NCI-H1417 treated with DMSO at 0.1 percent for 48 hours (cell line): ENCODE measurements at places on chromosomes 6 and 20.

DNA sequence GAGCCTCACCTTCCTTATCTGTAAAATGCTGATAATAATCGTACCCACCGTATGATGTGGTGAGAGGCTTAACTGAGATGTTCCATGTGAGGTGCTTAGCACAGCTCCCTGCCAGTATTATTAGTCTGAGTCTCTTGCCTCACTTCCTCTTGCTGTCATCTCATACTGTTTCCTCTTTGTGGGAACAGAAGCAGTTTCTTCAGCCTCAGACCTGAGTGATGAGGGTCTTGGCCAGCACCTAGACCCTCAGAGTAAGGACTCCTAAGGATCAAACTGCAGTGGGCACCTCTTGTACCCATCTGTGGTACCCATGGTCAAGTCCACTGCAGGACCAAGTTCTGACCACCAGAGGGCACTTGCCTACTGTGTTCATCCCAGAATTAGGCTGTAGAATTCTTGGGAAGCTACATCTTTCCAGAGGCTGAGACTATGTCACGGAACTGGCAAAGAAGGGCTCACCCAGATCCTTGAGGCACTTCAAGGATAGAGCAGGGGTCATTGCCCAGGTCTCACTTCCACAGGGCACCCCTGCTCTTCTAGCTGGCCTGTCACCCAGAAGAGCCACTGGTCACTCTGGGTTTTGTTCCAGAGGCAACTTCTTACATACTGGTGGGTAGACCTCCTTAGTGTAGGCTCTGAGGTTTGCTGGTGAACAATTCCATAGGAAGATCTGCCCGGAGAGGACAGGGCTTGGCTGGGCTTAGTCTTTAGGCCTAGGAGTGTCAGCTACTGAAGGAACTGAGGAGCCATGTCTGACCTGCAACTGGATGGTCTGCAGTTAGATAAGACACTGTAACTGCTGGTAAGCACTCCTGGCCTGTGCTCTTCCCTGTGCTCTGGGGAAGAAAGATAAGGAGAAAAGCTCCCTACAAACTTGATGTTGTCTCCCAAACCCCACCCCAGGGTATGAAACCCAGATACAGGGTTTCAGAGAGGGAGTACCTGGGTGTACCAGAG lies 20.6 kb upstream of the SGK2 start:
- DNase-seq, result no peak

- DNase-seq, result no peak
These were observed 94.5 kb downstream of the PREX1 start for GRCh38 chr20:48733296-48733790.

DNA sequence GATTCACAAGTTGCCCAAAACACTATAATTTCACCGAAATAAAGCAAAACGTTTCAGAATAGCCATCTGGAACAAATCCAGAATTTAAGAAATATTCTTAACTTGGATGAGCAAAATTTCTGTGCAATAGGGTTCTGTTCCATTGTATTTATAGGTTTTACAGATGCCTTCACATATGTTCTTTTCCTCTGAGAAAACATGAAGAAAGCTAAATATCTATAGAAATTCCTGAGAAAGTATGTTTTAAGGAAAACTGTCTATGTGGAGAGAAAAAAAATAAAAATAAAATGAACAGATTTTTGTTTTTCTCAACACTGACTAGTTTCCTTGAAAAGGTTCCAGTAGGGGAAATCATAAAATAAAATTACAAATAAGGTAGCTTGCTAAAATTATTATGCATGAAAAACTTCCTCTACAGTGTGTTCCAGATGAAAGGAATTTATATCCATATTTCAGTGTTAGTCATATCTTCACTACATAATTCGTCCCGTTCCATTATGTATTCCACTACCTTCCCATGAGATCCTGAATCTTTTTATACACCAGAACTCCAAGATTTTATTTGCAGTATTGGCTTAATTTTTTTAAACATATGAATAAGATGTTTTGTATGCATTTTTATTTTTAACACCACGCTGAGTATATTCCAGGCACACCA lies 42.4 kb upstream of the TMX4 start:
- DNase-seq, result no peak

GRCh38 chr20:32991383-32991782 lies 12.8 kb downstream of the SUN5 start:
- no peak for DNase-seq

DNA sequence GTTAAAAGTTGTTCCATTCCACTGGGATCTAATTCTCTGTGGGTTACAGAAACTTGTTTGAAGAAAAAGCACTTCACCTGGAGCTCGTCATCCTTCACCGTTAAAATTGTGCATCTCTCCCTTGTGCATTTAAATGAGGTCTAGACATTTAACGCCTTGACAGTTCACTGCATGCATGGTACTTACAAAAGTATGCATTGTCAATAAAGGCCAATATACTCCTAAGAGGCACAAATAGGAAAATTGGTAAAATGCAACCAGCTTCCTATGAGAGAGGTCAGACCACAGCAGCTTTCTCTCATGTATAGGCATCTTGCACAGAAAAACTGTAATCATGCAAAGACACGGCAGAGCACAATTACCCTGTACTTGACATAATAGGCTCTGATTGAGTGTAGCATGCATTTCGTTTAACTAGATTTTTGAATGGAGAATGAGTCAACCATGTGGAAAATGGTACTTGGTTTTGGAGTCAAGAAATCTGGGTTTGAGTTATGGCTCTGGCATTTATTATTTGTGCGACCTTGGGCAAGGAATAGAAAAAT lies 378.5 kb downstream of the RFPL4B start:
- no peak for DNase-seq

DNA sequence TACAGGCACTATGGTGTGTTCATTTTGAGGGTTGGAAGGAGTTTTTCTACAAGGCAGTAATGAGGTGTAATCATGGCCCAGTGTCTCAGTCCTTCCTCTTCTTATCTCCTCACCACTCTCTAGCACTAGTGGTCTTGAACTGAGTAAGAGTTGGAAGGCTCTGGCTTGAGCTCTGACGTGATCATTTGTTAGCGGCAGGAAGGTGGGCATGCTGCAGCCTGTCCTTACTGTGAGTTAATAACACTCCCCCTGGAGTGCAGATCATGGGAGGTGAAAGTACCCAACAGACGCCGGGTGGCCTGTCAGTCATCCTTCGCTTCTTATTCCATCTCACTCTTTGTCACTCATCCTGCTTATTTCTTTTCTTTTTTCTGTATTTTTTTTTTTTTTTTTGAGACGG lies 356.9 kb downstream of the CDKAL1 start:
- DNase-seq, result no peak

GRCh38 chr6:142457638-142458406 lies 156.0 kb downstream of the ADGRG6 start:
- DNase-seq, result no peak

- no peak for DNase-seq
These were observed 3.4 kb upstream of the CTSZ start for GRCh38 chr20:59010321-59010994.

- DNase-seq, result no peak
These were observed 236.3 kb downstream of the PTPRK start for GRCh38 chr6:128284128-128284527.

GRCh38 chr20:42936482-42936881 lies 253.2 kb downstream of the PTPRT start:
- DNase-seq, result no peak

- no peak for DNase-seq
These were observed 832.3 kb downstream of the C6orf118 start for GRCh38 chr6:164477101-164477500.

- DNase-seq, result no peak
These were observed 89.5 kb upstream of the SIM1 start for GRCh38 chr6:100554228-100554627.

DNA sequence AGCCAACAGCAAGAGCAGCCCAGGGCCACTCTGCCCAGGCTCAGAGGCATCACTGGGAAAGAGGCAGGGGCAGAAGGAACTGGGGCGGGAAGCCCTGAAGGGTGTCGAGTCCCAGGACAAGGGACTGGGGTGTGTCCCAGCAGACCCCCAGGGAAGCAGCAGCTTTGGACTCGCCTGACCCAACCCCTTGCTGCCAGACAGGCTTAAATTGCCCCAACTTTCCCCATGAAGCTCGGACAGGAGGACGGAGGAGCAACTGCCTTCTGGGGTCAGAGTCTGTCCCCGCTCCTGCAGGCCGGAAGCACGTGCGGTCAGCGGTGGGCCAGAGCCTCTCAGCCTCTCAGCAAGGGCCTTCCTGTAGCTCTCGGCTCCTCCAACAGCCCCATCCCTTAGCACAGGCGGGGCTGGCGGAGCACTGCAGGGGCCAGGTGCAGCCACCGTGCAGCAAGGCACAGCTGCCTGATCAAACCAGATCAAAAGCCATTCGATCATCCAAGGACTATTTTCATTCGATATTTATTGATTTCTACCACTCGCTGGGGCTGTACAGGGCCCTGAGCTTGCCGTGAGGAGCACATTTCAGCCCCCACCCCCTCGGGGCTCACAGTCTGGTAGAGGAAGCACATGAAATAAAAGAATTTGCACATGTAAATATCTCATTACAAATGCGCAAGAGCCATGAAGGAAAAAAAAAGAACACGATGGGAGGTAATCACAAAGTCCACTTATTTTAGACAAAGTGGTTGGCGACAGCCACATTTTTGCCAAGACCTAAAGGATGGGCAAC lies 31.8 kb upstream of the STX16 start:
- no peak for DNase-seq

DNA sequence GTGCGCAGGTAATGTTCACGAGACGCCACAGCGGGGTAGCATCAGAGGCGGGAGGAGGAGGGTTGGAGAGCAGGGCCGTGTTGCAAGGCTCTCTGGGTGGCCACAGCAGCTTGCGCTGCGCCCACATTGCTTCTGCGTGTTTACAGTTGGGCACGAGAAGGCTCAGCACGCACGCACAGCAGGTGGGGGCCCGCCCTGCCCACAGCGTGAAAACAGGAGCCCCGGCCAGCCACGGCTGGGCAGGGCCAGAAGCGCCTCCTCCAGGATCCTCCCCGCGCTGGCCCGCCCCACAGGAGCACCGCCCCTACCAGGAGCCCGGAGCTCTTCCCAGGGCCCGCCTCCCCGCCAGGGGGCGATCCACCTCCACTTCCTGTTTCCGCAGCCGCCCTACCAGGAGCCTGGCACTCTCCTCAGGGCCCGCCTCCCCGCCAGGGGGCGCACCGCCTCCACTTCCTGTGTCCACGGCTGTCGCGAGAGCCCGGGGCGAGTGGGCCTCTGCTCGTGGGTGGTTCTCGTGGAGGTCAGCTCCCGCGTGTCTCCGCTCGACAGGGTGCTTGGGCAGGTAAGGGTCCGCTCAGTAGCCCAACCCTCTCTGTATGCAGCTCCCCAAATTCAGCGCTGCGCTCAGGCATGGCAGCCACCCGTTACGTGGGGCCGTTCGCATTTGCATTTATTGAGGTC lies at the start of gene FAM50B:
TSS of gene FAM50B (plus strand) at position 449 of the 681 bp plus-strand sequence. CDS start 439 bp downstream, outside the sequence.
- DNase-seq, result peak; percentile 57

GRCh38 chr20:50273601-50274491 lies 83.2 kb downstream of the CEBPB start:
- DNase-seq, result no peak

- DNase-seq, result no peak
These were observed 11.5 kb upstream of the IL20RA start for GRCh38 chr6:137056121-137056880.

GRCh38 chr20:4056880-4057279 lies 41.5 kb upstream of the RNF24 start:
- DNase-seq, result no peak
